ENCODE measurements at places on chromosomes 2 and 18.

- H3K27me3 ChIP-seq, result no peaks in the 10 kb centered on the region
- DNase-seq, result peak; percentile 84
- H3K36me3 ChIP-seq, result peaks cover 48% of the 10 kb centered on the region
- H3K4me1 ChIP-seq, result peaks cover 79% of the 10 kb centered on the region
- H3K4me3 ChIP-seq, result no peak overlapping the region
Measured at GRCh38 chr2:73984922-73985307, 205 bp downstream of the TET3 start.

- no peak overlapping the region for H3K27ac ChIP-seq
- H3K4me3 ChIP-seq, result no peak overlapping the region
- H3K4me1 ChIP-seq, result no peaks in the 10 kb centered on the region
- no peaks in the 10 kb centered on the region for H3K36me3 ChIP-seq
- DNase-seq, result no peak
- peaks cover 13% of the 10 kb centered on the region for H3K27me3 ChIP-seq
Measured at GRCh38 chr2:223079378-223079777, 27.4 kb downstream of the KCNE4 start.

DNA sequence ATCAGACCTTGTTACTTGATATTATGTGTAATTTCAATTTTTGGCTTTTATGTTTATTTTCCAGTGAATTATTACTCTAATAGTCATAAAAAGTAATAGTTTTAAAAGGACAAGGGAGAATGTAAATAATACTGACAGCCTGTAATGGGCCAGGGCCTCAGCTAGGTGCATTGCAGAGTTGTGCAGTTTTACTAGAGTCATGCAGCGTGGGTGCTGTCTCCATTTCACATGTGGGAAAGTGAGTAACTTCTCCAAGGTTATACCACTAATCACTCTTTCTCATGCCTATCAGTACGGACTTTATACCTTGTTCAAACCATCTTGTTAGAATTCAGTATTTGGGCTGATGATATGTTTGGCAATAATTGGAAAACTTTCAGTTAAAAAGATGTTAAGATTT, 73.3 kb downstream of the UGGT1 start:
- no peak overlapping the region for H3K4me3 ChIP-seq
- peaks cover 97% of the 10 kb centered on the region for H3K36me3 ChIP-seq
- no peak overlapping the region for H3K27ac ChIP-seq
- no peak for DNase-seq
- peaks cover 11% of the 10 kb centered on the region for H3K4me1 ChIP-seq

GRCh38 chr2:30436859-30437435, 10.1 kb upstream of the LCLAT1 start:
- no peaks in the 10 kb centered on the region for H3K27me3 ChIP-seq
- no peak for DNase-seq
- peaks cover 33% of the 10 kb centered on the region for H3K4me1 ChIP-seq
- no peaks in the 10 kb centered on the region for H3K36me3 ChIP-seq

GRCh38 chr2:176291809-176292283, 22.6 kb downstream of the MTX2 start:
- peak overlapping the region; percentile 53 for H3K27ac ChIP-seq
- no peaks in the 10 kb centered on the region for H3K27me3 ChIP-seq
- H3K4me1 ChIP-seq, result peaks cover 37% of the 10 kb centered on the region
- H3K4me3 ChIP-seq, result no peak overlapping the region

DNA sequence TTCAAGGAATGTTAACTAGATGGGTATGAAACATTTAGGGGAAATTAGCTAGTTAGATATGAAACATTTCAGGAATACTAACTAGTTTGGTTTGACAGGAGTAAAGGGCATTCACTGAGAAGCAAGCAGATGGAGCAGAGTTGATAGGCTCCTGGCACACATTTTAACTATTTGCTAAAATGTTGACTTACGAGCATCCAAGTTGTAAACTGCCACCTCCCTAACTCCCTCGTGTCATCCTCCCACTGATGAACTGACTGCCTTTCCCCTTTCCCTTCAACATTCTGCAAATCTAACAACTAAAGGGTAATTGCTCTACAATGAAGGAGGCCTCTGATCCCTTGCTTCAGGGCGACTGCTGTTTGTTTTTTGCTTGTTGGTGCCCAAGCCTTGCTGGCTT, 580.4 kb upstream of the FAM98A start:
- no peaks in the 10 kb centered on the region for H3K27me3 ChIP-seq
- no peaks in the 10 kb centered on the region for H3K36me3 ChIP-seq
- no peak overlapping the region for H3K4me3 ChIP-seq
